ENCODE measurements at places on chromosomes 6 and 20.

GRCh38 chr20:34415079-34415478 lies 52.0 kb downstream of the ITCH start:
- DNase-seq: no peak

GRCh38 chr6:130037207-130037811 lies 18.9 kb downstream of the L3MBTL3 start:
- DNase-seq: peak; percentile 28

DNA sequence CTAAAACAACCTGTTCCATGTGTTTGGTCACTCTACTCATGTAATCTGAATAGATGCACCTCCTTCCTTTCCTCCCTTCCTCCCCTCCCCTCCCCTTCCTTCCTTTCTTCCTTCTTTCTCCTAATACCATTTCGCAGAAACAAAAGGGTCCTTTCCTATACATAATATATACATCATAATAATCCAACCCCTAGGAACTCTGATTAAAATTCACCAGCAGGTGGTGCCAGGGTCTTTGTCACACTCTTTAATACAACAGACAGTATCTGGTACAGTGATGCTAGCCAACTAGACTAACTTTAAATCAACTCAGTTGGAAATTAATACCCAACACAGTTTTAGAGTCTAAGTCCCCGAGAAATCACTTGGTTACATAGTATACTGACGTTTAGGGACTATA lies 181.2 kb upstream of the SHLD1 start:
- DNase-seq: peak; percentile 45

DNA sequence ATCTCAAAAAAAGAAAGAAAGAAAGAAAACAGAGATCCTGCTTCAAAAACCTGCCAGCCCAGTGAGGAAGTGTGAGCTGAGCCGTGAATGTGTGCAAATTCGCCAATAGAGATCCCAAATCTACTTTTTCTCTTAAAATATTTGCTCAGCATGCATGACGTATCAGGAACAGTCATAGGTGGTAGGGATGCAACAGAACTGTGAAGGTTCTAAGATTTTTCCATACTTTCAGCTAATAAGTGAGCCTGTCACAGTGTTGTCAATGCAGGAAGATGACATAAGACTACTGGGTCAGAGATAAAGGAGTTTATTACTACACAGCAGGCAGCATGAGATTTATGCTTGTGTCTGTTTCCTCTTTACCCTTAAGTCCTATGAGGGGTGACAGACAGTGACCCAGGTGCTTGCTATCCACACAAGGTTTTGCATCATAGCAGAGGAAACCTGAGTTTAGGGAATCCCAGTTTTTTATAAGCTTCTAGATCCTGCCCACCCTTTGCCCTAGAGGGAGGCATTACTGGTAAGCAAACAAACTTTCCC lies 273.4 kb downstream of the BMP7 start:
- no peak for DNase-seq

DNA sequence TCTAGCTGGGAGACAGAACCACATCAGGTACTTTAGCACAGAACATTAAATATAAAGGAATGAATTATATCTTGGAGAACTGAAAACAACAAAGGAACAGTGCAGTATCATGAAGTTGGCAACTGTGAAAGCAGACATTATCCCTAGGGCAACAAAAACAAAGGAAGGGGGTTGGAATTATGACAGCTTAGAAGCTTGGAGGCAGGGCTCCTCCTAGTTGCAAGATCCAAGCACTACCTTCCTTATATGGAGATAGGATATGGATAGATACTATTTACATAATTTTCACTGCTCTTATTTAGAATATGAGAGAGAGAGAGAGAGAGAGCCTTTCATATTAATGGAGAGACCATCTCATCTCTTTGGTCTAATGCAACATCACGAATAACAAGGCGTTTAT lies 27.0 kb downstream of the TMEM14A start:
- no peak for DNase-seq

GRCh38 chr20:18754030-18754652 lies 59.4 kb upstream of the SCP2D1 start:
- DNase-seq: no peak

DNA sequence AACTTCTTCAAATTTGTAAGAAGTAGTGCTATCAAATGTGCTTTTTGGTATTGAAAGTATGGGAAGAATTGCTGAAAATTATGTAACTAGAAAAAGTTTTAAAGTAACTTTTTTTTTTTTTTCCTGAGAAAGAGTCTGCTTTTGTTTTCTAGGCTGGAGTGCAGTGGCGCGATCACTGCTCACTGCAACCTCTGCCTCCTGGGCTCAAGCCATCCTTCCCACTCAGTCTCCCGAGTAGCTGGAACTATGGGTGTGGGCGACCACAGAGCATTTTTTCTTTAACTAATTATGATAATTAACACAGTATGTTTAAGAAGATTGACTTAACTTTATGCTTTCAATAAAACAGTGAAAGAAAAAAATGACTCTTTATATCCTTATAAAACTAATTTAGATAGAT lies 38.4 kb downstream of the BMP5 start:
- no peak for DNase-seq

DNA sequence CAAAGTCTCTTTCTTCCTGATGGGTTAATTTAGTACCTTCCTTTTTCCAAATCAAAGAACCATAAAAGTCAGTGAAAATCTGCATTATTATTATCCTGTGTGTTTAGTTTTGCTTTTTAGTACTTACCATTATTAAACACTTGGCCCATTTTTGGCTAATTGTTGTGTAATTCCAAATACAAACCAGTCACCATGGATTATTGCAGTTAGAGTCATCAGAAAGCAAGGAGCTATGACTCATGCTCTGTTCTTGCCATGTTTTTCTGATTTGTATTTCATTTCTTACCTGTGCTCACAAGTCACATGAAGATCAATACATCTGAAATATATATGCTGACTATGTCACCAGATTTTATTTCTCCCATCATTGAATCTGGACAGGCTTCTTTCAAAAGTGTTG lies 31.3 kb downstream of the SLC22A3 start:
- DNase-seq: no peak

DNA sequence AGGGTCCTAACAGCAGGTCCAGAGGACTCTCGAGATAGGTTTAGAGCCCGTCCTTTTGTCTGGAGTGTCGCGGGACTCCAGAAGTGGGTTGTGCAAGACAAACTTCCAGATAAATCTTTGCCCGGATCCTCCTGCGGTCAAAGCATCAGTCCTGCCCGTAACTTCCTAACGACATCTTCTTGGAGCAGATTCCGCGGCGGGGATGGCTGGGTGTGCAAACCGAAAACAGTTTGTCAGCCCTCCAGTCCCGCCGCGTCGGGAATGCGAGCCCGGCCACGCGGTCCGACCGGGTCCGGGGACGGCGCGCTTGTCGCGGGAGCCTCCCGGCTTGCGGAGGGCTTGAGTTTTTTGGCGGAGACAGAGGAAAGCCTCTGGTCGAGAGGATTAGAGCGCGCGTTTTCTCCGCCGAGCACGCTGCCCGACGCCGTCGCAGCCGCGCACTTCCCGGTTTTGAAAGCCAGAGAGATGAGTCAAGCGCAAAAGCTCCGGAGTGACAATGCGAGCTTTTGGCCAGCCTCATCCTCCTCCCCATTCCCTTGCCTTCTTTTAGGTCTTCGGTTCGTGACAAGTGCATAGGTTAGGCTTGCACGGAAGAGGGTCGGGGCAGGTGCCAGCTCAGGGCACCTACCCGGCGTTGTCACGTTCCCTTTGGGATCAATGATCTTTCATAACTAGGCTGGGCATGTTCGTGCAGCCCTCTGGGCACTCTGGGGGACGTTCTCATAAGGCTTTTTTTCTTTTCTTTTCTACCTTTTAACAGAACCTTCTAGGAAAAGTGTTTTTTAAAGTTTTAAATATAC lies 91.3 kb upstream of the PRDM1 start:
- DNase-seq: peak; percentile 54

DNA sequence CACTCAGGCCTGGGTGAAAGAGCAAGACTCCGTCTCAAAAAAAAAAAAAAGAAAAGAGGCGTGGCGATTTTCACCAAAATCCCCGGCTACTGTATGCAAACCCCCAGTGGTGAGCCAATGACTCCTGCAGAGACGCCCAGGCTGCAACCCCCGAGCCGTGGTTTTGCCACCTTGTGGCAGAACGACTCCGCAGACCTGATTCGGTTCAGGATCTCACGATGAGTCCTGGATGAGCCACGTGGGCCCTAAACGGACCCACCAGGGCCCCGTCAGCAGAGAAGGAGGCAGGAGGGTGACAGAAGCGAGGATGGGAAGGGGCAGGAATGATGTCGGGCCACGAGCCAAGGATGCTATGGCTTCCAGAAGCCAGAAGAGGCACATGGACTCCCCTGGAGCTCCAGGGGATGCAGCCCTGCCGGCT lies 42.5 kb downstream of the SLC2A4RG start:
- DNase-seq: no peak

DNA sequence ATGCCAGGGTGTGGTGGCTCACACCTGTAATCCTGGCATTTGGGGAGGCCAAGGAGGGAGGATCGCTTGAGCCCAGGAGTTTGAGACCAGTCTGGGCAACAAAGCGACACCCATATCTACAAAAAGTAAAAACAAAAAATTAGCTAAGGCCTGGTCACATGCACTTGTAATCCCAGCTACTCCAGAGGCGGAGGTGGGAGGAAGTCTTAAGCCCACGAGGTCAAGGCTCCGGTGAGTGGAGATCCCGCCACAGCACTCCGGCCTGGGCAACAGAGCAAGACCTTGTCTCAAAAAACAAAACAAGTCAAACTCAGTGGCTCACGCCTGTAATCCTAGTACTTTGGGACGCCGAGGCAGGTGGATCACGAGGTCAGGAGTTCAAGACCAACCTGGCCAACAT lies 35.6 kb downstream of the SRSF3 start:
- DNase-seq: no peak

GRCh38 chr6:35451354-35452182 lies 570 bp upstream of the FANCE start:
- no peak for DNase-seq

GRCh38 chr6:160791981-160792418 lies 90.0 kb downstream of the PLG start:
- DNase-seq: no peak

- DNase-seq: peak; percentile 84
These were observed 34.3 kb downstream of the HLA-DMB start for GRCh38 chr6:32906539-32906938.

GRCh38 chr20:59013031-59013951 lies 5.9 kb upstream of the TUBB1 start:
- DNase-seq: no peak

GRCh38 chr6:135576055-135576454 lies 78.5 kb upstream of the AHI1 start:
- DNase-seq: no peak

DNA sequence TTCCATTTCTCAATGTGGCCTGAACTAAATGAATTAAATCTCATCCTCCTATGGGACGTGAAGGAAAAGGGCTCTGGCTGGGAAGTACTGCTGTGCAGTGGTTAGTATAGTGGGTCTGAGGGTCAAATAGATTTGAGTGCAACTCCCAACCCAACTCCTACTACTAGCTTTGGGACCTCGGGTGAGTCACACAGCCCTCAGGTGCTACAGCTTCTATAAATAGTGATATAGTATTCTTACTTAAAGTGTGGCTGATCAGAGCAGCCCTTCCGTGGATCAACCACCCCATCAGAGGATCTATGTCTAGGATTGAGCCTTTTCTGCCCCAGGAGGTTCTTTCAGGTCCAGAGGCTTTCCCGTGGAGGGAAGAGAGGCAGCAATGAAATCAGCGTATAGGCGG lies 904 bp upstream of the UST start:
- no peak for DNase-seq

DNA sequence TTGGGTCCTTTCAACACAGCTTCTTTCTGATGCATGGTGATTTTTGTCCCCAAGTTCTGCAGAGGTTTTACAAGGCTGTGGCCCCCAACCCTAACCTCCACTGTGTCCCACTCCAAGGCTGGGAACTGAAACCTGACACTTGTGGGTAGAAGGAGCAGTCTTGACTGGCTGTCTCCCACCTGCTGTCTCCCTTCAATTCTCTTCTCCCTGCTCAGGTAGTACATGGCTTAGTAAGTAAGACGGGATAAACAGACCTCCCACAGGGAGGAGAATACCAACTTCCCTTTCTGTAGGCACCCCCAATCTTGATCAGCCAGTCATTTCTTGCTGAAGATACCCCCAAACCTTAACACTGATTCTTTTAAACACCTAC lies 25.0 kb downstream of the TGM6 start:
- DNase-seq: no peak

- DNase-seq: no peak
These were observed 10.5 kb downstream of the PLN start for GRCh38 chr6:118558464-118559217.

DNA sequence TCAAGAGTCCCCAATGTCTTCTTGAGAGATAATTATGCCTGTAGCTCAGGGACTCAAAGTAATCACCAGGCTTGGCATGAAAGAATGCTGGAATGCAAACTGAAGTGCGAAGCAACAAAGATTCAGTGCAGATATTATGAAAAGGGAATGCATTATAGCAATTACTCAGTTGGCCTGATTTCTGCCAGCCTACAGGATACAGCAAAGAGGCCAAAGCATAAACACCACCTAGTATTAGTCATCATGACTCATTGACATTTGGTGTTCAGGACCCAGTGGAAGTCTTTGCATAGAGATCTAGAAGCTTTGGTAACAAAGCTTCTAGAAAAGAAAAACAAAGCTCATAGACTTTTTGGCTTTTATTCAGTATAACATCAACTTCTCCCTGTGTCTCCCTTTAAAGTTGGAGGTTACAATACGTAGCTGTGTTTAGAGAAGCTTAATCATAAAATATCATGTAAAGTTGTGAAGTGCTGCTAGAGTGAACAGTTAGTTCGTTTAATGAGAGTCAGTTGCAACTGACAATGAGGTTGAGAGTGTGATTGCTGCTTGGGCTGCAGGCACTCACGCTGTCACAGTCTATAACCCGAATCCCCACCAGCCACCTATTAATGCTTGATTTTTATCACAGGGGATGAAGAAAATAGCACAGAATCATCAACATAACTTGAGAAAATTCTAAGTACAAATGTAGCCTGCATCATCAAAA lies 932.7 kb downstream of the TFAP2A start:
- peak; percentile 77 for DNase-seq

- DNase-seq: no peak
These were observed 39.4 kb upstream of the MYB start for GRCh38 chr6:135141728-135142127.

DNA sequence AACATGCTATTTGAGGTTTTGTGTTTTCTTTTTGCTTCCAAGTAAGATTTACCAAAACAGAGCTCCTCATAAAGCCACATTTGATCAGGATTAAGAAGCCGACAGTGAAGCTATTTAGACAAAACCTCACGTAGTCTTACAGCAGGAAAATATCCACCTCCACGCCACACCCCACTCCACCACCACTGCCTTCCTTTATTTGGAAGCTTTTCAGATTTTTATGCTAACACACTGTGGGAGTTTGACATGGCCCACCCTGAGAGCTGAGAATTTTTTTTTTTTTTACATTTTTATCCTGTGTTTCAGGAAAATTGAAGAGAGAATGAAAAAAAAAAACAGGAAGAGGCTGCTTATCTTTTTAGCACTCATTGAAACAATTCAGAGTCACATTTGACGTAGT lies 104.8 kb upstream of the MC3R start:
- no peak for DNase-seq

- DNase-seq: no peak
These were observed 404.6 kb upstream of the IRAK1BP1 start for GRCh38 chr6:78462728-78463127.

- DNase-seq: peak; percentile 90
These were observed at the start of gene TMEM242 for GRCh38 chr6:157323255-157323965. TMEM242 (minus strand) TSS chr6:157323519; CDS start chr6:157323499, 20 bp downstream.

All from ACHN (cell line).